ENCODE measurements at places on chromosomes 3 and 15. TPM values are rescaled to one million over a fixed set of nuclear protein-coding genes. Genes with fewer than 3 reads are reported as not detected.
A peak's percentile ranks its signal among the peaks of the same experiment; 100 is the strongest.

GRCh38 chr3:48826451-48826850 is 21.2 kb downstream of the PRKAR2A start:
- no peak overlapping the region for H3K4me3 ChIP-seq
- no peaks in the 10 kb centered on the region for H3K36me3 ChIP-seq
- H3K27ac ChIP-seq: peak overlapping the region; percentile 75
- no peak for DNase-seq
- H3K4me1 ChIP-seq: peaks cover 5% of the 10 kb centered on the region

GRCh38 chr15:26083896-26084295 is 220.8 kb upstream of the ATP10A start:
- H3K27ac ChIP-seq: no peak overlapping the region
- DNase-seq: no peak
- H3K4me1 ChIP-seq: peaks cover 25% of the 10 kb centered on the region
- peaks cover 5% of the 10 kb centered on the region for H3K36me3 ChIP-seq
- H3K27me3 ChIP-seq: peaks cover 8% of the 10 kb centered on the region
- peak overlapping the region; percentile 2 for H3K4me3 ChIP-seq

DNA sequence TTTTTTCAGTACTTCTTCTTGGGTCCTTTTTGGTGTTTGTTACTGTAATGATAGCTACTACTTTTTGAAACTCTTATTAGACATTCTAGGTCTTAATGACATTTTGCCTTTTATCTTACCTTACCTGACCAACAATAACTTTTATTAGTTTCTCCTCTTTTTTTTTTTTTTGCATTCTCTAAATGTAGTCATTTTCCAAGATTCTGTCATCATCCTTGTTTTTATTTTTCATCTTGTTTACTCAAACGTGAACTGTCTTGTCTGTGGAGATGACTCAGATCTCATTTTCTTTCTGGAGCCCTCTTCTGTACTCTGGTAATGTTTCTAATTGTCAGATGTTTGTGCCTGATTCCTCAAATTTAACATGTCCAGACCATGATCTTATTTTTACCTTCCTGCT is 2.9 kb downstream of the ABHD5 start:
- no peaks in the 10 kb centered on the region for H3K27me3 ChIP-seq
- no peak overlapping the region for H3K27ac ChIP-seq
- DNase-seq: no peak

Gene FRMD5
- total RNA-seq: 5.1 TPM

Gene ZNF385D
- 2.1 TPM for total RNA-seq

Gene MYO5C
- 7.7 TPM for total RNA-seq

Gene ONECUT1
- 36.5 TPM for total RNA-seq

Measured in neural crest cell (in vitro differentiated cells).